Common myeloid progenitor, CD34-positive (primary cell): ENCODE measurements at places on chromosomes 16 and 17.

DNA sequence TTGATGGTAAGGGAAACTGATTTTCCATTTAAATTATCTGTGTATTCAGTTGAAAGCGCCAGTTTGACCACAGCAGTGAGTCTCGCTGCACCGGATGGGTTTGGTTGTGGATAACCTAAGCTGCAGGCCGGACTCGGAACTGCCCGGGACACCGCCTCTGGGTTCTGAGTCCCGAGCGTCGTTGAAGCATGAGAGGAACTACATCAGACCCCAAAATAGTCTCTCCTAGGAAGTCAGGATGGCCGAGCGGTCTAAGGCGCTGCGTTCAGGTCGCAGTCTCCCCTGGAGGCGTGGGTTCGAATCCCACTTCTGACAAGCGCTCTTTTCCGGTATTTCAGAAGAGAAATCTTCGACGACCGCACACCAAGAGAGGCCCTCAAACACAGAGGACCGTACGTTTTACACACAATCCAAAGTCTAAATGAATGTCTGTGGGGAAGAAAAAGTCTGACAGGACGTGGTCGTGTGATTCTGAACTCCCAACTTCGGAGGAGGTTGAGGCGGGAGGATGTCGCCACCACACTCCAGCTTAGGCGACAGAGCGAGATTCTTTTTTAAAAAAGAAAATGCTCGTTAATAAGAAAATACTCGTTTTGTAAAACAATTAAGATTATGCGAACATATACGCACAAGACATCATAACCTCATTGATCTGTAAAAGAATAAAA is 15.4 kb upstream of the PLLP start:
- peak; percentile 98 for DNase-seq

GRCh38 chr17:81315129-81315884 is 20.2 kb upstream of the SLC38A10 start:
- DNase-seq = no peak

GRCh38 chr16:27969574-27969973 is 93.9 kb downstream of the GSG1L start:
- no peak for DNase-seq

- no peak for DNase-seq
Measured at GRCh38 chr17:70882504-70882903, 713.2 kb downstream of the KCNJ2 start.

DNA sequence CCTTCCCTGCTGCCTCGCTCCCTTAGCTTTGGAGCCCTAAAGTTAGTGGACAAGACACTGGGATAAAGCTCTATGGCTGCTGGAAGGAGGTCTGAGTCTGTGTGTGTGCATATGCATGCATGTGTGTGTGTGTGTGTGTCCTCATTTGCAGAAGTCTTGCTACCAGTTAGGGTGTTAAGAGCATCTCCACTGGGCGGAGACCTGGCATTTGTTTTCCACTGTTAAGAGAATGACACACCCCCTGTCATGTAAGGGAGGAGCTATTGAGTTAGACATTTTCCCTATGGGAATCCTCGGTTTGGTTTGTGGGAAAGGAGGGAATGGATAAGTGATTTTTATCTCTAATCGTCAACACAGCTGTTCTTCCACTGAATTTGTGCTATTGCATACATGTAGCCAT is 24.8 kb upstream of the ARHGAP23 start:
- peak; percentile 31 for DNase-seq

DNA sequence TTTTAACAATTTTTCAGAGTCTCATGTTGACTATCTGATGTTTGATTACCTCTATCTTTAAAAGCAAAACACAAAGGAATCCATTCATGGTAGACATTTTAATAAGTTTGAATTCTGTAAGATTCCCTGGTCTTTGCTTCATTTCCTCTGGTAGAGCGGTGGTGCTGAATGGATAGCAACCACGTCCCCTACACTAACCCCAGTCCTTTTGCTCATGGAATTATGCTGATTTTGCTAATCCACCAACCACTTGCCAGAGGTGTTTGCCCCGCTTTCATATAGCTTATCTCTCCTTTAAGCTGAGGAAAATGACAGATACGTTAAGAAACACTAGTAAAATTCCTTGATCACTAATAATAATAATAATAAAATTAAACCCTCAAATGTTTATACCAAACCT is 9.5 kb downstream of the KCNJ16 start:
- DNase-seq = no peak

GRCh38 chr16:11326084-11326736 is 19.0 kb upstream of the RMI2 start:
- DNase-seq = no peak

GRCh38 chr16:63038397-63039106 is 1002.3 kb upstream of the CDH8 start:
- DNase-seq = no peak

GRCh38 chr16:2785101-2785991 is 2.0 kb downstream of the PRSS33 start:
- DNase-seq = no peak

DNA sequence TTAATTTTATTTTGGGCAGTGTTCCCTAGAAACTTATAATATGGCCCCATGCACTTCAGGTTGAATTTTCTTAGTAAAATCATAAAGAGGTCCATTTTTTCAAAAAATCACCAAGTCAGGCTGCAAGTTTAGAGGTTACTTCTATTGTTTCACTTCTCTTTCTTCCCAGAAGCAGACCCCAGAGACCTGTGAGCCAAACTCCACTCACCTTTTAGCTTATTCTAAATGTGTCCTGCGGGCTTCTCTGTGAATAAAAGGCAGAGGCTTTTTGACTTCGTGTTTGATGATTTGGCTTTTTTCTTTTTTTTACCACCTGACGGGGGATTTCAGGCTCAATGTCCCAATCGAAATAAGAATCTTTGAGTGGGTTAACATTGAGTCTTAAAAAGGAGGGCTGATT is 7.4 kb downstream of the PRKCB start:
- DNase-seq = no peak
